HCT116 (cell line): ENCODE measurements at places on chromosomes 2 and 18.

DNA sequence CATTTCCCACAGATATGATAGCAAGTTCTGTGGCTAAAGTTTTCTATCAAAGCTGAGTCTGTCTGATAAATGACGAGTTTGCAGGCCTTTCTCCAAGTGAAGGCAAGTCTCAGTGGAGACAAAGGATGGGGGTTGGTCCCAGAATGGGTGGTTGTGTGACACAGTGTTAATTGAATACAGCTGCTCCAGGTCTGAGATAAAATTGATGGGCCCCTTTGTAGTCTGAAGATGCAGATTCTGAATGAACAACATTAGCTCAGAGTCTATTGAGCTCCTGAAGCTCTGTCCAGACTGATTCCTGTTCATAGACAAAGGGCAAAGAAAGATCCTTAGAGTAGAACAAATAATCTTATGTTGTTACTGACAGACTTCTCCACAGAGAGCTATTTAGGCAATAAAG lies 296.9 kb upstream of the CYRIA start:
- DNase-seq, result no peak

GRCh38 chr2:122139739-122140420 lies 384.4 kb downstream of the TSN start:
- no peak for DNase-seq

DNA sequence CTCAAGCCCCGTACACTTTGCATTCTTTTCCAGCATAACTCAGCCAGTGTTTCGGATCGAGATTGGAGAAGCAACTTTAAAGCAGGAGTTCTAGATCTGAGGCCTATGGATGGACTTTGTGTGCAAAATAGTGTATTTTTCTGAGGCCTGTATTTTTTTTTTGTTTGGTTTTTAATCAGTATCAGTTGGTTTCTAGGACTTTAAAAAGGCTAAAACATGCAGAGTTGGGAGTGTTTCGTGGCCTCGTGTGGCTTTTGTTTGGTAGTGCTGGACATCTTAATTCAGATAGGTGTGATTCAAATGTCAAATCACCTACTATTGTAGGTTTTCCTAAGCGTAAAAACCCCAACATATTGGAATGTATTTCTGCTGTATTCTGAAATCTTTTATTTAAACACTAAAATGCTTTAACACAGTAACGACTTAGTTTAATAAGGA lies 282 bp upstream of the PUS10 start:
- no peak for DNase-seq

DNA sequence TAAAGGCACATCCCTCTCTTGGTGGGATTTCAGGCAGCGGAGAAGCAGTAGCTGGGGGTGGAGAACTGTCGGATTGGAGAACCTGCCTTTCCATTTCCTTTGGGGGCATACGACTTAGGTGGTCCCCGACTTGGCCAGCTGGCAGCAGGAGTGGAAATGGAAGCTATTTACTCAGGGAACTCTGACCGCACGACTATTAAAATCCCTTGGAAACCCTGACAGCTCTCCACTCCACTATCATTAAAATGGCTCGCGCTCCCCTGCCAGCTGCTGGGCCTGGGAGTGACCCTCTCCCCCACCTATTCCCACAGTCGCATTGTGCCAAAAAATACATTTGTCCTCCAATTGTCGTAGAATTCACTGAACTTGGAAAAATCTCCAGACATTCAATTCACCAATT lies 77.7 kb upstream of the APCDD1 start:
- DNase-seq, result no peak

DNA sequence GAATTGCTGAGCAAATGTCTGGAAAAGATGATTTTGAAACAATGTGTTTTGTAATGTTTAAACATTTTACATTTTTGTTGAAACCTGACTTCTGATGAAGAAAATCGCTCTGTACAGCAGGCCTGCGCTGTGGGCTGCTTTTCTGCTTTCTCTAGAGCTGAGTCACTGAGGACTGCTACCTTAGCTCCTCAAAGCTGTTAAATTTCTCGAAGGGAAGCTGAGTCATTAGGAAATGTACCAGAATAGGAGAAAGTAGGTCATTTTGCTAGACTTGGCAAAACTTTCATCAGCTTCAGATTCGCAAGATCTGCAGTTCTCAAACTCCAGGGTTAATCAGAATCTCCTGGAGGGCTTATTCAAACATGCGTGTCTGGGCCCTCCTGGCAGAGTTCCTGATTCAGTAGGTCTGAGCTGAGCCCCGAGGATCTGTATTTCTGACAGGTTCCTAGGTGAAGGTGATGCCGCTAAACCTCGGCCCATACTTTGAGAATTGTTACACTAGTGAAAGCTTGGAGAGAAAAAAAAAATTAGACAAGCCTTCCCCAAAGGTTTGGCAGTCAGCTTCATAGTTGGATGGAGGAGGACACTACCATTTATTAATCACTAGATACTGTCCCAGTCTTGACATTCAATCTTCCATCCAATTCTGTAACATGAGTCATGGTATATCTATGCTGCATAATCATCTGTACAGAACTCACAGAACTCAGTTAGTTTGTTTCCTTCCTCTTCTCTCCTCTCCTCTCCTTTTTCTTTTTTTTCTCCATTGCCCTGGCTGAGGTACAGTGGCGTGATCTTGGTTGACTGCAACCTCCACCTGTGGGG lies 297.6 kb downstream of the PARD3B start:
- DNase-seq, result no peak

GRCh38 chr18:48842259-48843061 lies 108.3 kb downstream of the SMAD7 start:
- DNase-seq, result no peak
